Ecto neural progenitor cell (in vitro differentiated cells): ENCODE measurements at places on chromosomes 7 and 10.

- DNase-seq: no peak
Measured at GRCh38 chr7:98681951-98682350, 64.9 kb downstream of the NPTX2 start.

DNA sequence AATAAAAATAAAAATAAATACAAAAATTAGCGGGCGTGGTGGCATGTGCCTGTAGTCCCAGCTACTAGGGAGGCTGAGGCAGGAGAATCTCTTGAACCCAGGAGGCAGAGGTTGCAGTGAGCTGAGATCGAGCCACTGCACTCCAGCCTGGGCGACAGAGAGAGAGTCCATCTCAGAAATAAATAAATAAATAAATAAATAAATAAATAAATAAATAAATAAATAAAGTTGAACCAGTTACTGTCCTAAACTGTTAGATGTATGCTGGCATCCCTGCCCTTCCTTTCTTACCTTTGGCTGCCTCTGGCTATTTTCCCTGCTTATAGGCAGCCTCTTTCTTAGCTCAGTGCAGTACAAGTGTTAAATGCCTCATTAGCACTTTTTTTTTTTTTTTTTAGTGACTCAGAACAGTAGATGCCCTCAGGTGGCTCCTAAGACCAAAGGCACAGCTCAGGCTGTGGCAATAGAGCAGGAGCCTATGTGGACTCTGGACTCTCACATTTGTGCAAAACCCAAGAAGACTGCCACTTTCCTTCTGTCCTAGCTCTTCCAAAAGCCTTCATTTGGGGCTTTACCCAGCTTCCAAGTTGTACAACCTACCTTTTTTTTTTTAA lies 30.6 kb upstream of the CABCOCO1 start:
- no peak for DNase-seq

- DNase-seq: no peak
Measured at GRCh38 chr7:128299109-128299607, 44.5 kb downstream of the RBM28 start.

GRCh38 chr10:43177595-43177994 lies 39.4 kb downstream of the CSGALNACT2 start:
- no peak for DNase-seq

- DNase-seq: peak; percentile 58
Measured at GRCh38 chr10:126598009-126598408, 72.5 kb downstream of the C10orf90 start.

DNA sequence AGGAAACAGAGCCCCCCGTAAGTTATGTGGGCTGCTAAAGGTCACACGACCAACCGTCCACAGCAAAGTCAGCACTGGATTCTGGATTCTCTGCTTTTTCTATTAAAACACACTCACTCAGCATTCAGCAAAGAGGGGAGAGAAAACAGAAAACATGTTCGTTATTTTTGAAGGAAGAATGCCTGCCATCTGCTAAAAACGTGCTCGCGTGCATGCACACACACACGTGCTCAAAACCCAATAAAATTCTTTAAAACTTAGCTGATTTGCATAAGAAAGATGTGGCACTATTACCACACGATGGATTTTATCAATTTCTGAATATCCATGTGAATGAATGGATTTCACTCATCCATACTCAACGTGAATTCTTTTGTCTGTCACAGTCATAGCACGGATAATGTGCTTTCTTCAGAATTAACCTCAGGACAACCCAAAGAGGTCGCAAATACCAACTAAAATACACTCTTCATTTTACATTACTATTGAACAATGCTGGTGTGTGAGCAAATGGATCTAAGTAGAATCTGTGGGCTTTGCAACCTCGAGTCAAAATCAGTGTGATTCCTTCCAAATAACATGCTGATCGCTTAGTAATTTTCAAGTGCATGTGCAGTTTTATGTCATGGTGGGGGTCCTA lies 40.8 kb downstream of the NRP1 start:
- DNase-seq: no peak

DNA sequence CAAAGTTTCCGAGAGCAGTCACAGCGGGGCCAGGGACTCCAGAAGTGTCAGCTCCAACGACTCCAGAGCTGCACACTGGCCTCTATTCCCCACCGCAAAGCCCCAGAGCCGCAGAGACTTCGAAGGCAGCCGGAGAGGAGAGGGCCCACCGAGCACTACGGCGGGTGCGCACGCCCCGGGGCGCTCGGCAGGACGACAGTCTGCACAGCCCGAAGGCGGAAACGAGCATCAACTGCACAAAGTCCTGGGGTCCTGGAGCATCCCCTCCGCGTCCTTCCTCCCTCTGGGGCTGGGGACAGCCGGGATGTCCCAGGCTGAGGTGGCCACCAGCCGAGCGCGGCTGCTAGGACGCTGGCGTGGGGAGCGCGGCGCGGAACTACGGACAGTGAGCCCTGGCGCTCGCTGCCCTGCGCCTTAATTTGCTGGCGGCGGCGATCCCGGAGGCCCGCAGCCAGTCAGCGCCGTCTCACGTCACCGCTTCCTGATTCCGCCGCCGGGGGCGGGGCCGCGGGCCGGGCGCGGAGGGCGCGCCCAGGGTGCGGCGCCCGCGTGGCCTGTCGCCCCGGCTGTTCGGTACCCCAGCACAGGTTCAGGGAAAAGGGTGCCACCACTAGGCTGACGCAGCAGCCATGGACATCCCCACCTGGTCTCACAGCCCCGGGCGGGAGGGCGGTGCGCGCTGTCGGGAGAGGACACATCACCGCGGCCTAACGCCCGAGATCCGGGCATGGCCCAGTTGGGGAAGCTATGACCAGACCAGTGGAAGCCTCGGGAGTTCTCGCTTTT lies at the start of gene TBX20:
Gene TBX20 (minus strand): TSS at position 391 of the 786 bp plus-strand sequence. CDS start 480 bp downstream, outside the sequence.
- peak; percentile 87 for DNase-seq

GRCh38 chr7:81626008-81626407 lies 143.8 kb downstream of the HGF start:
- no peak for DNase-seq

- DNase-seq: no peak
Measured at GRCh38 chr10:115849197-115849596, 423.8 kb downstream of the GFRA1 start.

DNA sequence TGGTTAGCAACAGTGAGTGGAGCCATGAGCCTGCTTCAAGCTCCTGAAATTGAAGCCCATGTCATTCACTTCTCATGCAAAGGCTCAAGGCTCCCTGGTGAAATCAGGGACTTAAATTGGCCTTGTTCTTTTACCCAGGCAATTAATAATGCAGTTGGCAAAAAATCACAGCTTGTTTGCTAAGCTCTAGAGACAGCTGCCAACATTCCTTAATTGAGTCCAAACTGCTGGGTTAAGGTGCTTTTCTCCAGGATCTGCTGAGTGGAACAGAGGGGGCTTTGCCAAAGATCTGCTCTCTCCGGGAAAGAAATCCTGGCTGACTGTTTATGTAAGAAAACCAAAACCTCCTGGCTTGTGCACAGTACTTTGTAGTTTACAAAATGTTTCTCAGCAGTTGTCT lies 257.6 kb upstream of the GHITM start:
- DNase-seq: no peak

DNA sequence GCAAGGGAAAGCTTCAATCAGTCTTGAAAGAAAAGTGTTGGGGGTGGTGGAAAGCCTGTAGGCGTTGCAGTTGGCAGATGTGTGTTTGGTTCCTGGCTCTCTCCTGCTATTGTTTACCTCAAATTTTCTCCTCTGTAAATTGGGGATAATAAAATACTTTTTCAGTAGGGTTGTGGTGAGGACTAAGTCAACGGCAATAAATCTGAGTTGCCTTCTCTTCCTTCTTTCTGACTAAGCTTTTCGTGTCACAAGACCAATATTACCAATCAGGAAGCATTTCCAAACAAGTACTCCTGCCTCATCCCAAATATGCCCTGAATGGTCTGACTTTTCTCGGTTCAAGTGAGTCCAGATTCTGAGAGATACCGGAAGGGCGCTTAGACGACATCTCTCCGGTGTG lies 54.0 kb downstream of the CREB5 start:
- no peak for DNase-seq
